ENCODE measurements at places on chromosomes 1 and 21.

- DNase-seq: no peak
Measured at GRCh38 chr1:62590255-62590969, 6.9 kb upstream of the ANGPTL3 start.

GRCh38 chr1:205286335-205286950 lies 35.1 kb downstream of the NUAK2 start:
- peak; percentile 52 for DNase-seq

- DNase-seq: no peak
Measured at GRCh38 chr1:152220166-152221163, 3.5 kb downstream of the HRNR start.

GRCh38 chr1:214683621-214684020 lies 80.6 kb downstream of the CENPF start:
- DNase-seq: no peak

DNA sequence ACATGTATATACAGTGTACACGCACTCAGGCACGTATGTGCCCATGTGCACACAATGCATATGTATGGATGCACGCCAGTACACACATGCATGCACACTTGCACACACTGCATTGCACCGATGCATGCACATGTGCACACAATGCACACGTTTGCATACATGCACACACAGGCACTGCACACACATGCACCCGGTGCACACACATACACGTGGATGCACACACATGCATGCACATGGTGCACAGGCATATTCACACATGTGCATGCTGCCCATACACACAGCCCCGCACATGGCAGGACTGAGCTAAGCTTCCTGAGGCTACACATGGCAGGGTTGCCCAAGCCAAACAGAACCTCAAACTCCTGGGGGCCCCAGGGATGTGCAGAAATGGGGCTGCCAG lies 19.6 kb downstream of the ARHGEF16 start:
- DNase-seq: no peak

DNA sequence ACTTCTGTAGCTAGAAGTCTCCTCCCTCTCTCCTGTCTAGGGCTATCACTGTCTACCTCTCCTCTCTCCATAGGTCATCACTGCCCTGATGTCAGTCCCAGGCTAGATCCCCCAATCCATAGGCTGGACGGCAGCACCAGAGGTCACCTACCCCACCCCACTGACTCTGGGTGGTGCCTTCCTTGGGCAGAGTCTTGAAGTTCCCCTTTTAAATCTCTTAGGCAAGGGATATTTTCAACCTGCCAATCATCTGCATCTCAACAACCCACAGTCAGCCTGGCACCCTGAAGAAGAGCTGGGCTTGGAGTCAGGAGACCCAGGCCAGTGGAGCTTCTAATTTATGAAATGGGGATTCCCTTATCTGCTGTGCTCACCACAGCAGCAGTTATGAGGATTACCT lies 13.2 kb downstream of the MYBPH start:
- no peak for DNase-seq

GRCh38 chr21:27804515-27804914 lies 837.6 kb upstream of the ADAMTS5 start:
- no peak for DNase-seq

DNA sequence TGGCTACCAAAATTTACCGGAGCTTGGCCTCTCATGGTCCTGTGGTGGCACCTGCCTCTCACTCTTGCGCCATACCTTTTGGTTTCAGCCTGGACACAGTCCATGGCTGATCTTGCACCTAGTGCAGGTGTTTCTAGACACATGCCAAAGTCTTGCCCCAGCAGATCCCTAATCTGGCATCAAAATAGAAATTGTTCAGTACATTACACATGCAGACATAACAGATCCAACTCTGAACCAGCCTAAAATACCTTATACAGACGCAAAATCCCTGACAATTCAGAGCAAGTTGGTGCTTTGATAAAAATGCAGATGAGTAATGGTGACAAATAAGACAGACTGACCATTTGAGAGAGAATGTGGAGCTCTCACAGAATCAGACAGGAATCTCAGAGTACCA lies 44.1 kb downstream of the NGF start:
- DNase-seq: no peak

GRCh38 chr1:212567638-212568037 lies 40.9 kb upstream of the ATF3 start:
- DNase-seq: no peak

GRCh38 chr1:32150847-32151246 lies 28.6 kb upstream of the TXLNA start:
- no peak for DNase-seq

DNA sequence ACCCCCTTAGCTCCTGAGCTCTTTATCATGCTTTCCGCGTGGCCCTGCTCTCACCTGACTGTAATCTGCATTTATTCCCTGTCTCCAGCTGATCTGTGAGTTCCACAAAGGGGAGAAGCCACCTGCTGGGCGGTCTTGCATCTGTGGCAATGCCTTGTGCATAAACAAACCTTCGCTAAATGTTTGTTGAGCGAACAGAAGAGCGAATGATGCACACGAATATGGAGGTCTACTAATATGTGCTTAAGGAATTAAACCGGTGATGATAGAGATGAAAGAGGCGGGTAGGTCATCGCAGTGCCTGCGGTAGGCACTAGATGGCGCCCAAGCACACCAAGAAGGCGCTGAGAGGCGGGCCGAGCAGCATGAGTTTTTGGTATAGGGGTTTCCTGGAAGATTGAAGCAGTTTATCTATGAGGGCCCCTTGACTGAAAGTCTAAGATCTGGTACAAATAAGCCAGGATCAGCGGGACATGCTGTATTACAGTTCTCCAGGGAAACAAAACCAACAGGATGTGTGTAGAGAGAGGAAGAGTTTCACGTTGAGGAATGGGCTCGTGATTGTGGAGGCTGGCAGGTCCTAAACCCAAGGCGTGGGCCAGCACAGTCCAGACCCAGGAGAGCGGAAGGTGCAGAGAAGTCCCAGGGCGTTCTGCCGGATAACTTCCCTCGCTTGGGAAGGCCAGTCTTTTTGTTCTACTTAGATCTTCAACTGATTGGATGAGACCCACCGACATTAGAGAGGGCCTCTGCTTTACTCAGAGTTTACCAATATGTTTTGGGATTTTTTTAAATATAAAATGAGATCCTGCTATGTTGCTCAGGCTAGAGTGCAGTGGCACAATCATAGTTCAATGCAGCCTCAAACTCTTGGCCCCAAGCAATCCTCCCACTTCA lies 34.7 kb downstream of the TOMM20 start:
- peak; percentile 77 for DNase-seq

GRCh38 chr21:26077521-26077920 lies 93.0 kb downstream of the APP start:
- DNase-seq: no peak

- no peak for DNase-seq
Measured at GRCh38 chr21:15732290-15732995, 2.7 kb downstream of the USP25 start.

- no peak for DNase-seq
Measured at GRCh38 chr1:27374362-27375086, at the start of gene FCN3. FCN3 (minus strand) TSS chr1:27374824; CDS start chr1:27374818, 6 bp downstream.

DNA sequence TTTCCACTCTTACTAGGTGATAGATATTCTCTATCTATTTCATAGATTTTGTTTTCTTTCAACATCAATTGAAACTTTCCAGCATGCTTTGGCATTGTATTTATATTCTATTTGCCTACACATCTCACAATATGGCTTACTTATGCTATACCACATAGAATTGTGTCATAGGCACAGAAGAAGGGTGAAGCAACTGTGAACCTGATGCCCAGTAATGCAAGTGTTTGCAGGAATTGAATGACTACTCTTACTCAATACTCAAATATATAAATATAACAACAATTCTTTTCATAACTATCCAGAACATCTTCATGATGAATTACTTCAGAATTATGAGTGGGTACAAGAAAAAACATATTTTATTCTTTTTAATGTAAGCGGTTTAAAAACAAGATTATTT lies 165.9 kb downstream of the PTBP2 start:
- DNase-seq: no peak

GRCh38 chr1:207328004-207328403 lies 6.5 kb downstream of the CD55 start:
- no peak for DNase-seq

GRCh38 chr1:237976331-237976730 lies 85.6 kb upstream of the ZP4 start:
- DNase-seq: no peak

DNA sequence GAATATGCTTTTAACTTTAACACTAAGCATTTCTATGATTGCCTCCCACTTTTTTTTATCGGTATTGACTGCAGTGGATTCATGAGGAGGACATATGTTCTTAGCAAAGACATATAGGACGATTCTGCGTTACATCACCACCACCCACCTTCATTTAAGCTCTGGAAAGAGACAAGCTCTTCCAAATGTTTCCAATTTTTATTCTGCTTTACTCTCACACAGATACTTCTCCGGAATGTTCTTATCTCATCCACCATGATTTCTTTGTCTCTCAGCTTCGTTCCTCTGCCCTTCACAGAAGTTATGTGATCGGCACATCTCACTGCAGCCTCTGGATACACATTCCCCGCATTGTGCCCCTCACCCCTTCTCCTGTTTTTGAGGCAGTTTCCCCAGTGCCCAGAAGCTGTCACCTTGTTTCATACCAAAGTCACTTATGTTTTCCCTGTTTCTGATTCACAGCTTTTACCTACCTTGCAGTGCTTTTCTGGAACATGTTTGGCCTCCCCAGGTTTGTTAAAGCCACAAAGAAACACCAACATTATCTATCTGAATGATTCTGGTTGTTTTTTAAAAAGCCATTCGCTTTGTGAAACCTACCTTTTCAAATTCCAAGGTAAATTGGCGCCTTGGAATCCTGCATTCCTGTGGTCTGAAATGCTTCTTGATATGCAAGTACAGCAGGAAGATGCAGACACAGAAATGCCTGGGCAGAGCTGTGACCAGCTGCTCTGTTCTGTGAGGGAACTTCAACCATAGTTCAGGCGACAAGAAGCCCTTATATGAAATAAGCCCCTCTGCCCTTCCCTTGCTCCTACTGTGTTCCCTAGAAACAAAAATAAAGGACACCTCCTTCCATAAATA lies 1020.2 kb downstream of the TTLL7 start:
- no peak for DNase-seq

- DNase-seq: no peak
Measured at GRCh38 chr1:66360285-66360724, 173.6 kb upstream of the SGIP1 start.

GRCh38 chr1:91844862-91845528 lies 41.0 kb downstream of the TGFBR3 start:
- no peak for DNase-seq
